ENCODE measurements at places on chromosomes 11 and 22.

- DNase-seq: no peak
Observed at GRCh38 chr22:45197606-45198462, 34.1 kb downstream of the NUP50 start.

DNA sequence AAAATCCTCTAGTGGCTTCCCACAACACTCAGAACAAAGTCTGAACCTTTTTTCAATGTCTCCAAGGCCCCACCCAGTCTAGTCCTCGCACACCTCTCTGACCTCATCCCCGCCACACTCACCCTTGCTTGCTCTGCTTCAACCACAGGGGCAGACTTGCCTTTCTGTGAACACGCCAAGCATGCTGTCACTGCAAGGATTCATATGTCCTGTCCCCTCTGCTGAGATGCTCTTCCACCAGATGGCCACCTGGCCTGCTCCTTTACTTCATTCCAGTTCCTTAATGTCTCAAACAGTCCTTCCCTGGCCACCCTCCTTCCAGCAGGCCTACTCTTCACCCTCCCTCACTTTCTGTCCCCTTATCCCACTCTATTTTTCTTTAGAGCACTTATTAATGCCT lies 60.6 kb upstream of the ARHGAP20 start:
- DNase-seq: no peak

DNA sequence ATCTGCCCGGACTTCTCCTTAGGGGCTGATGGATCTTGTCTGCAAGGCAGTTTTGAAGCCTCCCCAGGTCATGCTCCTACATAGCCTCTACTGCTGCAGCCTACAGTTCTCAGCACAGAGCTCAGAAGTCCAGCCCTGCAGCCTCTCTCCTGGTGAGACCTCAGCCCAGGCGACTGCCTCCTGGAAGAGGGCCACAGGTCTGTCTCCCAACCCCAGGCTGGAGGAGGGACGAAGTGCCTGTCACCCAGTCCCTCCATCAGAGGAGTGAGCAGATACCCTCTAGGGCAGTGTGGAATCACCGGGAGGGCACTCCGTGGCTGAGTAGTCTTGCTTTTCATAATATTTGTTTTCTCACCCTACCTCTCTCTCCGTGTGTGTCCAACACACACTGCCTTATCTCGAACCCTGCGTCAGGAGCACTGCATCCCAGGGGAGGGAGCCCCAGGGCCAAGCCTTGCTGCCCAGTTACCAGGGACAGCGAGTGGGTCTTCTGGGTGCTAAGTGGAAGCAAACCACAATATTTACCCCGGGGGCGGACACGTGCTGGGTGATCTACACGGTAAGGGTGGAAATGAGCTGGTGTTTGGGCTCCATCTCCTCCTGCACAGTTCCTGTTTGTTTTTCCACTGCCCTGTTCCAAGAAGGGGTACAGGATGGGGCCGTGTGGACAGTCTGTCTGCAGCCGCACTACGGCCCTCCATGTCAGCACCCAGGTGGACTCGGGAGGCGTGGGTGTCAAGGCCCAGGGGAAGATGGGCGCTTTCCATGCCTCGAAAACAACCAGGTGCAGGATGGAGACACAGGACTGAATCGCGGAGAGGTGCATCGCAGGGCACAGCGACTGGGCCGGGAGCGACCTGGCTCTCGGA lies 133.7 kb upstream of the HSD17B12 start:
- DNase-seq: no peak

DNA sequence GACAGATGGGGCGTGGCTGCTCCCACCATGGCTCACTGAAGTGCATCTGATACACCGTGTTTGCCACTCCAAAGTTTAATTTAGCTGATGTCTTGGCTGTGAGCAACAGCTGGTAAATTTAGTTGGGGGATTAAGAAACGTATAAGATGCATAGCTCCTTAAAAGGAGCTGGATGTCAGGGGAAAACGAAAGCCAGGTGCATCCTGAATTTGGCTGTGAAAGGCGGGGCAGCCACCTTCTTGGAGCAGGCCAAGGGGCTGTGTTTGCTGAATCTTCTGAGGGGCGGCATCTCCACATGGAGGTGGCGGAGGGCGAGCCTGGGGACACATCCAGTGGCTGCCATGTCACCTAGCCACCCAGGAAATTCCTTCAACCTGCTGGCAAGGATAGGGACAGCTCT lies 20.7 kb upstream of the NCF4 start:
- DNase-seq: no peak

- no peak for DNase-seq
Observed at GRCh38 chr22:30015846-30016245, 64.4 kb upstream of the HORMAD2 start.

DNA sequence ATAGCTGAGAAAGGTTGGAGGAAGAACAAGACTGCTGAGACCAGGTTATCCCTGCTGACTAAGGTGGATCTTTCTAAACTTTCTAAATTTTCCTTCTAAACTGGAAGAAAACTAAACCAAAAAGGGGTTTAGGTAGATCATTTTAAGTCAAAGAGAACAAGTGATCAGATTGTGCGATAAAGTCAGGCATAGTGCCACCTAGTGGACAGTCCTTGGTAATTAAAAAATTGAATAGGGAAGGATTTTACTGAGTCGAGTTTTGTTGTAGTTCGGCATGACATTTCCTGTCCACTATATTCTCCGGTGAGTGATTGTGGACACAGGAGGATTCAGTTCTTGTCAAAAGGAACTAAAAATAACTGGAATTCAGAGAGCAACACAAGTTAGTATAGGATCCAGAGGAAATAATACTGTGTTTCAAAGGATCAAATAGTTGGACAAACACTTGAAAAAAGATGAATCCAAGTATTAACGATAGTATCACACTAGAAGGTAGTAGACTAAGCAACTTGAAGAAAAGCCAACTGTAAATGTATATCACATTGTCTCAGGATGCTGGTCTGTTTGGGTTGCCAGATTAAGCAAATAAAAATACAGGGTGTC lies 1236.4 kb downstream of the FAM181B start:
- no peak for DNase-seq

- no peak for DNase-seq
Observed at GRCh38 chr11:38169286-38169685, 1571.2 kb upstream of the RAG2 start.

DNA sequence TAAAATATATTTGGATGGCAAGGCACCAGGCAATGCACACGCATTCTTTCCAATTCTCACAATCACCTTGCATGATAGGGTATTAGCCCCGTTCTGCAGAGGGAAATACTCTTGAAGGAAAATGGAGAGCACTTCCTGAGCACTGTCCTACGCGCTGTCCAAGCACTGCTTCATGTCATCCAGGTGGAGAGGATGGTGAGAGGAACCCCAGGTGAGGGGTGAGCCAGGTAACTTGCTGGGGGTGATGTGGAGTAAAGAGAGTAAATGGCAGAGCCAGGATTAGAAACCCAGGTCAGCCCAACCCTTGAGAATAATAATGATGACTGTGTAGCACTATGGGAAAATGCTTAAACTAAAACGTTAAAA lies 711 bp upstream of the PACSIN2 start:
- no peak for DNase-seq

GRCh38 chr11:70729949-70730348 lies 331.6 kb downstream of the CTTN start:
- DNase-seq: no peak

DNA sequence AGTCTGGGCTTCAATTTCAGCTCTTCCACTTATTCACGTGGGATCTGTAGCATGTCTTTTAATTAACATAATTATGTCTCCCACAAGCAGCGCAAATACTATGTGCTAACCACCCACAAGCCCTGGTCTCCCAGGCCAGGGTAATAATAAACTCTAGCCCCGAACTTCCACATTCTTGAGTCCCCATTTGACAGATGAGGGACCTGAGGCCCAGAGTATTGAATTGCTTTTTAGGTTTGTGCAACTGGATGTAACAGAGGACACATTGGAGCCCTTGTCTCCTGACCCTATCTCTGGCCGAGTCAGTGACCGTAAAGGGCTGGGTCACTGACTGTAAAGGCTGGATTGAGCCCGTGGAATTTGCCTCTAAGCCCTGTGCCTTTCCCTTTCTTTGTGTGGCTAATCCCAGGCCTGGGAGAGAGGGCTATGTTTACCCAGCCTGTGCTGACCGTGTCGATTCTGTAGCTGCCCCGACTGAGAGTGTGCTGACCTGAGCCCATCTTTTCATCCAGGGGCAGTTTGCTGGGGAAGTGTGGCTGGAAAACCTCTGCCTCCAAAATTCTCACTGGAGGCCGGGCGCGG lies 3.9 kb downstream of the CRYBB2 start:
- DNase-seq: no peak

DNA sequence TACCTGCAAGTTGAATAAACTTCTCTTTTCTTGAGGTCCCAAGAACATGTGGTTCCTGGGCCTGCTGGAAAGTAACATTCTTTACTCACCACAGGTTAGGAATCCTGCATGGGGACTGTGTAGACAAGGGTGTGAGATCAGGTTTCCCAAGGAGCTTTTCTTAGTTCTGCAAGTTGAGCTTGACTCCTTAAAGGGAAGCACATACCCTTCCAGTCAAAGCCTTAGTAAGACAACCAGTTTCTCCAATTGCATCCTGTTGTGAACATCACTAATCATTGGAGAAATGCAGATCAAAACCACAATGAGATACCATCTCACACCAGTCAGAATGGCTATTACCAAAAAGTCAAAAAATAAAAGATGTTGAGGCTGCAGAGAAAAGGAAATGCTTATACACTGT lies 48.3 kb upstream of the PAK1 start:
- DNase-seq: no peak

- no peak for DNase-seq
Observed at GRCh38 chr22:24059121-24059520, 48.0 kb downstream of the CABIN1 start.

DNA sequence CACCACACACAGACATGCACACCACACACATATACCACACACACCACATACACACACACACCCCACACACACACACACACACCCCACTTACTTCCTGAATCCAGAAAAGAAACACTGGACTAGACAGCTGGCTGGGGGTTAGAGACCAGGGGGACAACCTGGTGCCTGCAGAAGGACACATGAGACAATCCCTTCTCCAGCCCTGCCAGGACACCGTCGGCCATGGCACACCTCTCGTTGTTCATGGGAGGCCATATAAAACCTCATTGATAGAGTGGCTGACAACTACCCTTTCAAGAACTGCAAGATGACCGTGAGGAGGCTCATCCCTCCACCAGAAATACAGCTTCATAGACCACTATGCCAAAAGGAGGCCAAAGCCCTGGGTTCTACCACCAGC lies 54.3 kb downstream of the IGSF9B start:
- no peak for DNase-seq

- no peak for DNase-seq
Observed at GRCh38 chr11:110367571-110367970, 62.2 kb upstream of the FDX1 start.

- DNase-seq: no peak
Observed at GRCh38 chr11:11774928-11775327, 66.8 kb upstream of the USP47 start.

DNA sequence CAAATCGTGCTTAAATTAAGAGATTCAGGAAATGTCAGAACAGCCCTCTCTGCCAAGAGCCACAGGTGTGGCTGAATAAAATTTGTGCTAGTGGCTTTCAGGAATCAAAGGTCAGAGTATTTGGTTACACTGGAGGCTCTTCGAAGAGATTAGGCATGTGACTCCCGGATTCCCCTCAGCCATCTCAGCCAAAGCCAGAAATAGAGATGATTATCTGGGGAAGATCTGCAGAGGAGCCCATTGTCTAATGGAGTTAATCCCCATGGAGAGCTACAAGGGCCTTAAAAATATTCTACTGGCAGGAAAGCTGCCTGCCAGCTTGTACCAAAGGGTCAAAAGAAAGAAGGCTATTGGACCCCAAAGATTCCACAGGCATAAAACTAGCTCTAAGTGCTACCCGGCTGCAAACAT lies 1259.5 kb downstream of the TBC1D22A start:
- no peak for DNase-seq

- DNase-seq: peak; percentile 30
Observed at GRCh38 chr11:129117595-129118350, 74.4 kb downstream of the ARHGAP32 start.

GRCh38 chr11:124783002-124783401 lies 17.2 kb downstream of the MSANTD2 start:
- DNase-seq: no peak

DNA sequence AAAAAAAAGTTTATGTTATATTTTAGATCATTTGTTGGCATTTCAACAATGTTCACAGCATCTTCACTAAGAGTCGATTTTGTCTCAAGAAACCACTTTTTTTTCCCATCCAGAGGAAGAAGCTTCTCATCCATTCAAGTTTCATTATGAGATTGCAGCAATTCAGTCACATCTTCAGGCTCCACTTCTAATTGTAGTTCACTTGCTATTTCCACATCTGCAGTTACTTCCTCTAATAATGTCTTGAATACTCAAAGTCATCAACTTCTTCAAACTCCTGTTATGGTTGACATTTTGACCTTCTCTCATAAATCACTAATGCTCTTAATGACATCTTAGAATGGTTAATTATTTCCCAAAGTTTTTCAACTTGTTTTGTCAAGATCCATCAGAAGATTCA lies 61.3 kb upstream of the CHORDC1 start:
- DNase-seq: no peak

- DNase-seq: no peak
Observed at GRCh38 chr11:133381761-133382130, 150.6 kb downstream of the OPCML start.

- no peak for DNase-seq
Observed at GRCh38 chr11:115112754-115113153, 391.5 kb downstream of the CADM1 start.

GRCh38 chr11:28228196-28228895 lies 120.2 kb downstream of the METTL15 start:
- DNase-seq: no peak

DNA sequence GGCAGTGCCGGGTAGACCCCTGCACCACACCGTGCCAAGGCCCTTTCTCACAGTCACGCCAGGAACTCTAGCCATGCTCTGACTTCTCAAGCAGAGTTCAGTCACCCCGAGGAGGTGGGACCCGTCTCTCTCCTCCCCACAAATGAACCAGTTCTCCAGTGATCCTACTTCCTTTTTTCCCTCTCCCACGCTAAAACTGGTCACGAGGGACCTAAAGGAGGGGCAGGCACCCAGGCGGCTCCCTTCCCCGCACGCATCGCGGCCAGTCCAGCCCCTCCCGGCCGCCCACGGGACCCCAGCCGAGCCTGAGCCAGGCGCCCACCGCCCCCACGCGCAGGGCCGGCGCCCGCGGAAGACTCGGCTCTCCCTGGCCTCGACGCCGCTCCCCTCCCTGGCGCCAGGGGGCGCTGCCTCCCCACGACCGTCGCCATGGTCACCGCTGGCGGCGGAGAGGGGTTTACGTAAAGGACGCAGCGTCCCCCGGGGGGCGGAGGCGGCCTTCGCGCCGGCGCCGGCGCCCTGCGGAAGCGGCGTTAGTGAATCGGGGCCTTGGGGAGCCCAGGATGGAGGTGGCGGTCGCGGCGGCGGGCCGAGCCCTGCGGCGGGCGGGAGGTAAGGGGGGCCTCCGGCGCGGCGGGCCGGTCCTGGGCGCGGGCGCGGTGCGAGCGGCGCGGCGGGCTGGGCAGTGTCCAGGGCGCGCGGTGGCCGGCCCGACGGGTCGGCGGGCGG lies at the start of gene DAGLA:
DAGLA (plus strand) TSS at position 499 of the 729 bp plus-strand sequence. CDS start 39,765 bp downstream, outside the sequence.
- peak; percentile 59 for DNase-seq

GRCh38 chr22:29346659-29347058 lies 31.2 kb upstream of the RASL10A start:
- DNase-seq: no peak
